Osteoblast (primary cell): ENCODE measurements at places on chromosomes 2 and 18. TPM values are rescaled to one million over a fixed set of nuclear protein-coding genes. Genes with fewer than 3 reads are reported as not detected.

Gene NYAP2
- total RNA-seq, result under 0.01 TPM in 1 of 2 replicates, not detected in the other

Gene CLEC4F
- total RNA-seq, result not detected in 2 replicates

Gene PAX8
- 1.8 and 2.9 TPM in 2 replicates for total RNA-seq

Gene YES1
- total RNA-seq, result 97.5 and 99.5 TPM in 2 replicates

Gene GAREM2
- 1.4 and 2.4 TPM in 2 replicates for total RNA-seq

Gene MAP3K19
- not detected in 2 replicates for total RNA-seq

Gene CFAP65
- not detected in 2 replicates for total RNA-seq

Gene SFTPB
- not detected in 2 replicates for total RNA-seq

Gene ONECUT2
- under 0.01 TPM in 1 of 2 replicates, not detected in the other for total RNA-seq

Gene RNF138
- 21.4 and 22.1 TPM in 2 replicates for total RNA-seq

Gene INO80D
- total RNA-seq, result 9.0 and 10.6 TPM in 2 replicates

Gene NR4A2
- total RNA-seq, result 0.72 and 0.88 TPM in 2 replicates

Gene PLEKHH2
- 18.8 and 19.2 TPM in 2 replicates for total RNA-seq

Gene ALPI
- total RNA-seq, result not detected in 2 replicates

Gene WDR33
- 25.7 and 29.8 TPM in 2 replicates for total RNA-seq

Gene FKBP1B
- total RNA-seq, result 2.7 and 3.3 TPM in 2 replicates

Gene VWC2L
- not detected in 2 replicates for total RNA-seq

Gene FSHR
- 0.29 and 0.36 TPM in 2 replicates for total RNA-seq

Gene ALK
- total RNA-seq, result under 0.01 and 0.29 TPM in 2 replicates

Gene CHMP1B
- total RNA-seq, result 59.8 and 63.7 TPM in 2 replicates

Gene LHCGR
- not detected in 2 replicates for total RNA-seq

Gene PTPRN
- total RNA-seq, result under 0.01 and 1.2 TPM in 2 replicates

Gene IL18R1
- 4.0 and 4.7 TPM in 2 replicates for total RNA-seq

Gene ASNSD1
- total RNA-seq, result 79.0 and 81.8 TPM in 2 replicates

Gene CERKL
- under 0.01 TPM in 1 of 2 replicates, not detected in the other for total RNA-seq

Gene TRIM54
- total RNA-seq, result not detected in 2 replicates

Gene FAM237A
- not detected in 2 replicates for total RNA-seq

Gene MC5R
- 0.36 and 0.59 TPM in 2 replicates for total RNA-seq

Gene SAG
- not detected in 2 replicates for total RNA-seq

Gene MYO5B
- total RNA-seq, result 0.36 and 1.2 TPM in 2 replicates

Gene CPLX4
- total RNA-seq, result not detected in 2 replicates

Gene PTH2R
- under 0.01 TPM in 2 replicates for total RNA-seq

Gene GALNT14
- not detected in 2 replicates for total RNA-seq

Gene IL18RAP
- not detected in 2 replicates for total RNA-seq

Gene TMEM200C
- under 0.01 TPM in 2 replicates for total RNA-seq

Gene SERPINB3
- not detected in 2 replicates for total RNA-seq

Gene GNLY
- not detected in 2 replicates for total RNA-seq

Gene TSHZ1
- total RNA-seq, result 8.5 and 10.5 TPM in 2 replicates

Gene NETO1
- total RNA-seq, result under 0.01 TPM in 1 of 2 replicates, not detected in the other

Gene ACVR2A
- total RNA-seq, result 36.8 and 39.4 TPM in 2 replicates

Gene SPHKAP
- not detected in 2 replicates for total RNA-seq

Gene HOXD12
- not detected in 2 replicates for total RNA-seq

Gene GMCL1
- total RNA-seq, result 8.7 and 11.2 TPM in 2 replicates

Gene DNAJC5G
- total RNA-seq, result not detected in 2 replicates

Gene DYSF
- 2.7 and 4.3 TPM in 2 replicates for total RNA-seq

Gene GALNT5
- 56.5 and 75.7 TPM in 2 replicates for total RNA-seq

Gene DHX57
- 19.5 and 28.0 TPM in 2 replicates for total RNA-seq

Gene UGT1A10
- not detected in 2 replicates for total RNA-seq

Gene PLCL1
- 3.2 and 4.0 TPM in 2 replicates for total RNA-seq

Gene NBEAL1
- 51.0 and 51.8 TPM in 2 replicates for total RNA-seq

Gene MEMO1
- total RNA-seq, result 35.1 and 37.6 TPM in 2 replicates

Gene CPS1
- 21.7 and 24.2 TPM in 2 replicates for total RNA-seq

Gene TTC21B
- total RNA-seq, result 25.7 and 29.8 TPM in 2 replicates

Gene PRPF40A
- 106 and 109 TPM in 2 replicates for total RNA-seq

Gene ALKAL2
- not detected in 2 replicates for total RNA-seq

Gene SERPINB11
- not detected in 2 replicates for total RNA-seq
